Activated CD8-positive, alpha-beta memory T cell treated with anti-CD3 and anti-CD28 coated beads for 1 hour (primary cell): ENCODE measurements at places on chromosomes 3 and 15.

DNA sequence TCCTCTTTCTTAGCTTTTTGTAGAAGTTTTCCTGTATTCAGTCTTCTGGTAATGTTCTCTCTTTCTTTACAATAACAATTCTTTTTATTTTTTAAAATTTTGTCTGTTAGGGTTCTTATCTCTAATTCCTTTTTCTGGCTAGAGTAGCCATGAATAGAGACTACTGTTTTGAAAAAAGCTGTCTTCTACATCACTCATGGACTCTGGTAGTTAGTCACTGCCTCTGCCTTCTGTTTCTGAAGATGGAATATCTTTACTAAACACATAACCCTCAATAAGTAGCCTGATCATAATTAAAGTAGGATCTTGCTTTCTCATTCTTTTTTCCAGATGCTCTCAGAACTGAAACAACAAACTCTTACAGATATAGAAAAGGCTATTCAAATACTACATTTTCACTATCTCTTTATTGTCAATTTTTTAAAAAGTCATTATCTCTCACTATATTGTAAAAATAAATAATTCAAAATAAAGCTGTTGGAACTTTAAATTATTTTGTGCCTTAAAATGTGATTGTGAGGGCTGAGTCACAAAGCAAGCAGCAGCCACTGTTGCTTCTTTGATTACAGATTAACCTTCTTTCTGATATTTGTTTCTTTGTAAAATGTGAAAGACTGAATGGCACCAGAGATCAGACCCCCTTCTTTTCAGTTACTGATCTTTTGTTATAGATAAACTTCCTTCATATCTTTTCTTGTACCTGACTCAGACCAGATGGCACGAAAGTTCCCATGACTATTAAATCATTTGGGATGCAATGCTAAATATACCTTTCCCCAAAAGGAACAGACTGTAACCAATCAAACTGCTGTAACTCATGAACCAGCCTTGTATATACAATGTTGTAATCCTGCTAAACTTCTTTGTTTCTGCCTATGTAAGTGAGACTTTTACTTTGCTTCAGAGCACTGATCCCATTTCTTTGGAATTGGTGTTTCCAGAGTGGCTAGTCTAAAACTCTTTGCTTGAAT lies 1159.5 kb downstream of the IGSF11 start:
- DNase-seq: no peak

- DNase-seq: no peak
These were observed 112.1 kb downstream of the KLF13 start for GRCh38 chr15:31438601-31439265.

- DNase-seq: no peak
These were observed 134.1 kb downstream of the OPA1 start for GRCh38 chr3:193727089-193727488.

GRCh38 chr3:71371282-71371681 lies 212.2 kb downstream of the FOXP1 start:
- no peak for DNase-seq

GRCh38 chr15:68019814-68020525 lies 34.1 kb upstream of the PIAS1 start:
- DNase-seq: no peak

DNA sequence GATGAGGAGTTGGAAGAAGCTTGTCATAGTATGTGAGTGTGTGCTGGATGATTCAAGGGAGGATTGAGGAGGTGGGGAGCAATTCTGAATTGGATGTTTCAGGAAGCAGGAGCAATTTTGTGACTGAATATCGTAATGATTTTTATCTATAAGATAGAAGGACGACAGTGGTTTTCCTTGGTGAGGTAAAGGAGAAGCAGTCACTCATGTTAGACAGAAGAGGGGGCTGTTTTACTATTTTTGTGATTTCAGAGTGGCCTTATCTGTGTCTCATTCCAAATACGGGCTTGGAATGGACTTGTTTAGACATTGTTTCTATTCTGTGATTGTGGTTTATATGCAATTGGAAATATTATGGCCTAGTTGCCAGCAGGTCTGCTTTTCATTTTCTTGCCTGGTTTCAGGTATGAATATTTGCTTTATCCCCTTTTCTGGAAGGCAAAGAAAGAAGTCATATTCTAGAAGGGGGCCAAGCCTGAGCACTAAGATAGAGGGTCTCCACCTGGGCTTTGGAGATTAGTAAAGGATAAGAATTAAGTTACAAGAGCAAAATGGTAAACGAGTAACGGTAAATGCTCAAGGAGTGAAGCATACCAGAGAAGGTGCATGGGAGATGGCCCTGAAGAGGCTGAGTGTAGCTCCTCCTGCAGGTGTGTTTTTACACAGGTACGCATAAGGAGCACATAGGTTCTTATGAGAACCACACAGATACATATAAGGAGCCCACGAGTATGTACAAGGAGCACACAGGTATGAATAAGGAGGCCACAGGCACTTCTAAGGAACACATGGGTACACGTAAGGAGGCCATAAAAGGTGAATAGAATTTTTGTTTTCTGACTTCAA lies 124.6 kb upstream of the KCNAB1 start:
- DNase-seq: no peak

DNA sequence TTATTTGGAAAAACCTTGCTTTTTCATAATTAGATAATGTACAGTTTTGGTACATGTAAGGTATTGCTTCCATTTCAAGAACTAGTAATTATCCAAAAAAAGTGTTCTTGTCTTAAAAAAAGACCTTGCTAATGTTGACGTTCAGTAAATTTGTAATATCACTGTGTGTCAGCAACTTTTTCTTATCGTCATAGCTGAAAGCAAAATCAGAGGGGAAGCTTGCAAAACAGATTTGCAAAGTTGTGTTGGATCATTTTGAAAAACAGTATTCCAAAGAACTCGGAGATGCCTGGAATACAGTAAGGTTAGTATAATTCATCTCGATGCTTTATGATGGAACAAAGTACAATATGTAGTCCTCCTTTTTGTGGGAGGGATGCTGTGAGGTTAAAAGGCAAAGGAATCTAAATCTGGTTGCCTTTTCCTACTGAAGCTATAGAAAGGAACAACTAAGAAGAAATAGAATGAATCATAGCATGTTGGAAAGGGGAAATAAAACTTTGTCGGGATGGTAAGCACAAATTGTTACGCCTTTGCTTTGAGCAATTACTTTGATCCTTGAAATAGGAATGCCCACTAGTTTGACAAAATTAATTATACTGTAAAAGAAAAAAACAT lies 1.5 kb downstream of the NSUN3 start:
- no peak for DNase-seq

- no peak for DNase-seq
These were observed 109.5 kb upstream of the ABHD17C start for GRCh38 chr15:80585544-80586018.

GRCh38 chr3:131494706-131495105 lies 8.1 kb downstream of the MRPL3 start:
- DNase-seq: no peak

GRCh38 chr15:75307778-75308390 lies 25.2 kb downstream of the GOLGA6D start:
- no peak for DNase-seq
